ENCODE measurements at places on chromosomes 11 and 22.

DNA sequence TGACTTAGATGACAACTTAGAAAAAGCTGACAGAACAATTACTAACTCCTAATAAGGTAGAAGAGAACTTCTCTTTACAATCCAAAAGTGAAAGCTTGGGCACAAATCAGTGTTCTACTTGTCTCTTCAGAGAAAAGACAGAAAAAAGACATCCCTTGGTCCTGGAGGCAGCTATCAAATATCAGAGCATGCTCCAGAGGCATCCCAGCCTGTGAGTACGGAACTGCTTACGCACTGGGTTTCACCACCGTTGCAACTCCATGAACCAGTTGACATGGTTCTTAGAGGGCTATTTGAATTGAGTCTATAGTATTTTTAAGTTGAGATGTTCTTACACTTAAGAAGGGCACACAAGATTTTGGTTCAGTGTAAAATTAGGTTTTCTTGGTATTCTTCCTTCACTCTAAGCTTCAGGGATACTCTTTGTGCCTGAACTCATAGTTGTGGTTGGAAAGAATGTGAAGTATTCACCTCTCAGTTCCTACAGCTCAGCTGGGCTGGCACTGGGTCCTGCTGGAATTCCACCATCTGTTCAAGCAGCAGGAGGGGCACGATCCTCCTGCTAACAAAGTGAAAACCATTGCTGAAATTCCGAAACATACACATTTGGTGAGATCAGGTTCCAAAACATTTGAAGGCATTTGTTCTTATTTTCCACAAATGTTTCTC lies 6.3 kb downstream of the AKIP1 start:
- no peak for DNase-seq

GRCh38 chr22:46673662-46674236 lies 53.6 kb downstream of the GRAMD4 start:
- DNase-seq: no peak

DNA sequence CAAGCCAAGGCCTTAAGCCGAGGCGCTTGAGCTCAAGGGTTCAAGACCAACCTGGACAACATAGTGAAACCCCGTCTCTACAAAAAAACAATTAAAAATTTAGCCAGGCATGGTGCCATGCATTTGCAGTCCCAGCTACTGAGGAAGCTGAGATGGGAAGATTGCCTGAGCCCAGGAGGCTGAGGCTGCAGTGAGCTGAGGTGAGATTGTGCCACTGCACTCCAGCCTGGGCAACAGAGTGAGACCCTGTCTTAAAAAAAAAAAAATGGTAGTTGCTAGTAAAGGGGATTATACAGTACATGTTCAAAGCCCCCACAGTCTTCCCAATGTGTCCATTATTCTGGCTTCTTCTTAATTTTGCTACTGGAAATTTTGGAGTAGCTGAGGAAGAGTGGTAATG lies 18.2 kb downstream of the CABIN1 start:
- DNase-seq: no peak

DNA sequence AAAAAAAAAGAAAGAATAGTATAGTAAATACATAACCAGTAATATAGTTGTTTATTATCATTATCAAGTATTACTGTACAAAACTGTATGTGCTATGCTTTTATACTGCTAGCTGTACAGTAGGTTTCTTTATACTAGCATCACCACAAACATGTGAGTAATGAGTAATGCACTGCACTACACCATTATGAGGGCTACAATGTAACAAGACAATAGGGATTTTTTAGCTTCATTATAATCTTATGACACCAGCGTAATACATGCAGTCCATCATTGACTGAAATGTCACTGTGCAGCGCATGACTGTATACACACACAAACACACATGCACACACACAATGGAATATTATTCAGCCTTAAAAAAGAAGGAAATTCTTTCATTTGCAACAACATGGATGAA lies 111.5 kb upstream of the ZBED5 start:
- no peak for DNase-seq

- DNase-seq: no peak
Observed at GRCh38 chr11:112292785-112293407, 32.2 kb upstream of the PLET1 start.

DNA sequence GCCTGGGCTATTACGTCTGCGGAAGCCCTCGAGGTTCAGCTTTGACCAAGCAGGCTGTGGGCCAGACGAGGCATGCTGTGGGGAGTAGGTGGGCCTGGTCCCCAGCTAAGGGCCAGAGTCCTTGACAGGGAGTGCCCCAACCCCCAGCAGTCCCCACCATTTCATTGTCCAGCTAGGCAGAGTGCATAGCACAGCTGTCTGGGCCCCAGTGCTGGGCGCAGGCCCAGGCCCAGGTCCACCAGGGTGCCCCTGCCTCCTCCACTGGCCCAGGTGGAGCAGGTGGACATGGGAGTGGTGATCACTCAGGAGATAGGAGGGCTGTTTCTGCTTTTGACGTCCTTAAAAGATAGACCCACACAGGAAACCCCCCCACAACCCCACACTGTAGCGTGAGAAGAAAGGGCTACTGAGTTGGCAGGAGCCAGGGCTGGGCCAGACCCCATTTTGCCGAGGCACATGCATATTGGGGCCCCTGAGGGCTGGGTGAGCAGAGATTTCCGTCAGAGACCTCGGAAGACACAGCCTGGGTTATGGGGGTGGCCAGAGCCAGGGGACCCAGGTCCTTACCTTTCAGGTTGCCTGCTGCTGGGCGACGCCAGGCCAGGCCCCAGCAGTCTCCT lies 11.7 kb upstream of the SUSD2 start:
- DNase-seq: no peak

GRCh38 chr11:5809905-5810795 lies 1.4 kb downstream of the OR52N2 start:
- no peak for DNase-seq

GRCh38 chr22:46180370-46181137 lies 30.2 kb downstream of the PPARA start:
- DNase-seq: no peak

DNA sequence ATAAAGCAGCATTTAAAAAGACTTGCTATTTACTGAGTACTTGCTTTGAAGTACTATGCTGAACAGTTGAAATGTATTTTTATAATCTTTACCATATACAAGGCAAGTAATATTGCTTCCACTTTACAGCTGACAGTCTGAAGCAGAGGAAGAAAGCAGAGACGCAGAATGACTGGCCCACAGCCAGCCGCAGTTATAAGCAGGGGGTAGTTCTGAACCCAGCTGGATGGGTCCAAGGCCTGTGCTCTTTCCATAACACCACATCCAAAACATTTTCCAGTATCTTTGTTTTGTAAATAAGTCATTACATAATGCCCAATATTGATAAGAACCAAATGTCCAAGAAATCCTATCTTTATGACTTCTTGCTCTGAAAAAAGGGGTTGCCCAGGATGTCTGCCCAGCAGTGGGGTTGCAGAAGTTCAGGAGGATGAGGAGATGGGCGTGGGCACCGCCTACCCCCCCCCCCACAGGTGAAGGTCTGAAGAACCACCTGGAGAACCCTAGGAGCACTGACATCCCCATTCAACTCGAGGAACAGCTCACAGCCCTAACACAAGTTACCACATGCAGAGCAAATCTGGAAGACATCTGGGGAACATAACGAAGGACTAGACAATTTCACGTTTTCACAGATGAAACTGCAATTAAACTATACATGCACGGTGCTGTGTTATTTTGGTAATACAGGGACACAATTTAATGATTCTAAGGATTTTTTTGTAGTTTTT lies 24.2 kb upstream of the YPEL1 start:
- DNase-seq: no peak

GRCh38 chr11:14096606-14097005 lies 134.1 kb downstream of the SPON1 start:
- DNase-seq: no peak

DNA sequence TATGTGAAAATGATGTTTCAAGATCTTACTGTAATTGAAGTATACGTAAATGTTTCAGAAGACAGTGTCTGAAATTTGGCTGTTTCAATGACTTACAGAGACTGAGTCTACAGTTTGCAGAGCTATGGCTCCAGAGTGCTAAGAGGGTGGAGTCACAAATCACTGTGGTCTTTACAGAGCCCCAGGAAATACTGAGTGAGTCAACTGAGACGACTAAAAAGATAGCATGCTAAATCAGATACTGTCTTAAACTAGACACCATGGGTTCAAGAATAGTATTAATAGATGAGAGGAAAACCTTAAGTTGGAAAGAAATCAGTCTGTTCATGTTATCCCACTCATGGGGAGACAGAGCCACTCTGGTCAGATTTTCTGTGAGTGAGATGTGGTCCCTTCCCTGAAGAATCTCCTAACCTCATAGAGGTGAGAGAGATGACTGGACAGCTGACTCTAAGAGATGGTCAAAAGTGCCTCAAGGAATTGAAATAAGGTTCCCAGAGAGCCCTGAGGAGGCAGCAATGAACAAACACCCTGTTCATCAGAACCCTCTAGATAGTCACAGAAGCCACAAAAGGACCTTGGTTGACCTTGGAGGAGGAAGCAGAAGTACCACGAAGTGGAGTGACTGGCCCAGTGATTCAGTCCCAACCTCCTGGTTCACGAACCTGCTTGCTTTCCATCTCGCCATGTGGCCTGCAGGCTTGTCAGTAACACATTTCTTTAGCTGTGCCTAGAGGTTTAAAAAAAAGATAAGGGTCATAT lies 30.2 kb downstream of the C11orf91 start:
- DNase-seq: no peak

- DNase-seq: no peak
Observed at GRCh38 chr22:36077271-36077670, 48.6 kb upstream of the RBFOX2 start.

GRCh38 chr22:26322179-26322905 lies 106.7 kb upstream of the ASPHD2 start:
- DNase-seq: no peak

GRCh38 chr22:45804986-45805325 lies 133.3 kb downstream of the ATXN10 start:
- no peak for DNase-seq

GRCh38 chr22:33707581-33707980 lies 212.7 kb downstream of the LARGE1 start:
- DNase-seq: no peak

DNA sequence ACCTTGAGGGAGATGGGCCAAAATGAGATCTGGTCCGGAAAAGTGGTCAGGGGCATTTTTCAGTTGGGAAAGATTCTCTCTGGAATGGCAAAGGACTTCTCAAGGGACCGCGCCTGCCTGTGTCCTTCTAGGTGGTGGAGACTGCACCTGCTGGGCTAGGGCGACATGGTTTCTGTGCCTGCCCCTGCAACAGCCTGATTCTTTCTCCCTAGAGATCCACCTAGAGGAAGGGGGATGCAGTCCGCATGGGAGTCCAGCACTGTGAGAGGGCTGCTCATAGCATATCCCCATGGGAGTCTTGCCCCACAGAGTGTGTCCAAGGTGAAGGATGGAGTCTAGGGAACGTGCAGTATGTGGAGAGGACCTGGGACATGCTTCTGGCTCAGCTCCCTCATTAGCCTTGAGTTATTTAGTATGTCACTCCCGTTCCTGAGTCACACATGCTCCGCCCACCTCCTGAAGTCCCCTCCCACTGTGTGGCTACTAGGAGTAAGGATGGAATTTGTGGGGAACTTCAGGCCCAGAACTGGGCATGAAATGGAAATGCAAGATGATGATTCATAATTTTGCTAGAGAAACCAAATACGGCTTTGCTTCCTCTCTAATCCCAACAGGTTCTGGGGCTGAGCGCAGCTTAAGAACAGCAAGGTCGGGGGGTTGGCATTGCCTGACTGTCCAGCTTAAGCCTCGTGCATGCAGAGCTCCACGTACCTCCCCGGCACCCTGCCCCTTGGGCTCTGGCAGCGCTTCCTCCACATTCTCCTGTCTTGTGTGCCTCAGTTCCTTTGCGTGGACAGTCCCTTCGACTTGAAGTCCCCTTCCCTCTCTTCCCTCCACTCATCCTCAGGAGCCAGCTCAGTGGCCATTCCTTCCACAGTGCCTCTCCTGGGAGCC lies 35.0 kb downstream of the GRIK4 start:
- DNase-seq: no peak

GRCh38 chr22:30647536-30647935 lies 12.0 kb downstream of the SLC35E4 start:
- no peak for DNase-seq

DNA sequence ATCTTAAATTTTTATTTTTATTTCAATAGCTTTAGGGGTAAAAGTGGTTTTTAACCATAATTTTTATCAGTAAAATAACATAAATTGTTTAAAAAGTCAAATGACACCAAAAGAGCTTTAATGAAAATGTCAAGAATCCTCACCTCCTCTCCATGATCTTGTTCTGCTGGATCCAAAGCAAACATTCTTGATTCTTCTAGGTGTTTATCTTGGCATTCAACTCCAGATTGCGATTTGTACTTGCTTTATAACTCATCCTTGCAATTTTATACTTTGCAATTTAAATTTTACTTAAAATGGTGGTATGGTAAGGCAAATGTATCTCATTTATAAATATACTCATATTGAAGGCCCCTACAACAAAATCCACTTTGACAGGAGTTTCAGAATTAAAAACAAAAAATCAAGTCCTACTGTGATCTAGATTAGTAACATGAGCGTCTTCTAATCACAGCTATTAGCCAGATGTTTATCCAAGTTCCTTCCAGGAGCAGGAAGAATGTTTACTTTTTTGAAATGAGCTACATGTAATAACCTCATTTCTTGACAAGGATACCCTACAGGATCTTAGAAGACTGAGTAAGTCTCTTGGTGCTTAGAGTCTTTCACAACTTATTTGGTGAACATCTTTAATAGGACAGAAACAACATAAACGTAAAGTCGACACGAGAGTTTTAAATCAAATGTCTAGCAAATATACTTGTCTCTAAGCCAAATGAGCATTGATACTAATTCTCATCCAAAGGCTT lies 72.4 kb upstream of the CARD18 start:
- no peak for DNase-seq

DNA sequence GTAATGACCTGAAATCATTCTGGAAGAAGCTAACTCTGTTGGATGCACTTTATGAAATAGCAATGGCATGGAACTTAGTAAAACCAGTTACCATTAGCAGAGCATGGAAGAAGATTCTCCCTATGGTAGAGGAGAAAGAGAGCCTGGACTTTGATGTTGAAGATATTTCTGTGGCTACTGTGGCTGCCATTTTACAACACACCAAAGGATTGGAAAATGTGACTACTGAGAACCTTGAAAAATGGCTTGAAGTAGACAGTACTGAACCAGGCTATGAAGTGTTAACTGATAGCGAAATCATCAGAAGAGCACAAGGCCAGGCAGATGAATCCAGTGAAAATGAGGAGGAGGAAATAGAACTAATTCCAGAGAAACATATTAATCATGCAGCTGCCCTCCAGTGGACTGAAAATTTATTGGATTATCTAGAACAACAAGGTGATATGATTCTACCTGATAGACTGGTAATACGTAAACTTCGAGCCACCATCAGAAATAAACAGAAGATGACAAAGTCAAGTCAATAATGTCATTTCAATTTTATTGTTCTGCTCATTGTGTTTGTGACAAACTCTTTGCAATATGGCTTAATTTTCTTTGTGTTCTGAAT lies 2.0 kb downstream of the JRKL start:
- DNase-seq: no peak

- no peak for DNase-seq
Observed at GRCh38 chr11:97905101-97905500, 1115.6 kb upstream of the CNTN5 start.

GRCh38 chr11:60077216-60077817 lies 11.1 kb upstream of the MS4A2 start:
- no peak for DNase-seq

GRCh38 chr11:114131461-114131864 lies 72.0 kb downstream of the ZBTB16 start:
- DNase-seq: no peak

- no peak for DNase-seq
Observed at GRCh38 chr11:19696073-19696472, 16.6 kb upstream of the NAV2 start.
